GOT3 (cell line): ENCODE measurements at places on chromosomes 4 and X.

GRCh38 chr4:80831383-80832361, 198.8 kb upstream of the BMP3 start:
- no peak for DNase-seq

DNA sequence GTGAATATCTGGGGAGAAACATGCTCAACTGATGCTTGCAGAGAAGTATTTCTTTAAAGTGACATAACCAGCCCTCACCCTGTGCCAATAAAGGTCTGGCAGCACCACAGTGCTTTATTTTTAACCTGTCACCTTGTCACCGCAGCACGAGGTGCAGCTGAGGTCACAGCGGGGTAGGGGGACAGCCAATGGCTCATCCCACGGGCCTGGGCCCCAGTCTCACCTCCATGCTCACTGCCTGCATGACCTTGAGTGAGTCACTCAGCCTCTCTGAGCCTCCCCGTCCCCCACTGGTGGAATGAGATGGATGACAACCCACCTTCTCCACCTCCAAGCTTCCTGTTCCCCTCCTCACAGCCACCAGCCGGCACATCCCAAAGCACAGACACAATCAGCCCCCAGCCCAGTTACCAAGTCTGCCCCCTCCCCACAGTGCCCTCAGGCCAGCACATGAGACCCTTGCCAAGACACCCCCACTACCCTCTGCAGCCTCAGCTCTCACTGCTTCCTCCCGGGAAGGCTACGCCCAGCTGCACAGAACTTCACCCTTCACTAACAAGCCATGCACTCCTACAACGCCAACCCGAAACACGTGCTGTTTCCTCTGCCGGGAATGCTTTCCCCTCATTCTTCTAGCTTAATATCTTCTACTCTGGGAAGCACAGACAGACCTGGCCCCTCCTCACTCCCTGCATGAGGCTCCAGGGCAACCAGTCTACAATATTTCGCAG, 24.9 kb upstream of the MAN2B2 start:
- no peak for DNase-seq

- DNase-seq, result no peak
Measured at GRCh38 chr4:145195167-145195952, 15.0 kb upstream of the OTUD4 start.

DNA sequence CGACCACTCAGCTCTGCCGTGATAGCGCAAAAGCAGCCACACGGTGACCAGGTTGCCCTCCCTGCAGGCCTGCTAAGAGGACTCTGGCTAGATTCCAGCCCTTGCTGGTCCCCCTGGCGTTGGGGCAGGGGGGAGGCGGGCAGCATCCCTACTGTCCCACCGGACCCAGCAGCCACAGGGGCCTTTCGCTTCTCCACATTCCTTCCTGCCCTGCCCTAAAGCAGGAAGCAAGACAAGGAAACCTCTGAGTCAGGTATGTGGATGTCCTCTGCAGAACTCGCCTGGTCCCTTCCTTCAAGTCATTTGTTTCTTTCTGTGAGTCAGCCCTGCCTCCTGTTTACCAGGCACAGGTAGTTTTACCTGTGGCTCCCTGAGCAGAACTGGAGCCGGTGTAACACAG, 60.2 kb upstream of the CLDN34 start:
- DNase-seq, result no peak

DNA sequence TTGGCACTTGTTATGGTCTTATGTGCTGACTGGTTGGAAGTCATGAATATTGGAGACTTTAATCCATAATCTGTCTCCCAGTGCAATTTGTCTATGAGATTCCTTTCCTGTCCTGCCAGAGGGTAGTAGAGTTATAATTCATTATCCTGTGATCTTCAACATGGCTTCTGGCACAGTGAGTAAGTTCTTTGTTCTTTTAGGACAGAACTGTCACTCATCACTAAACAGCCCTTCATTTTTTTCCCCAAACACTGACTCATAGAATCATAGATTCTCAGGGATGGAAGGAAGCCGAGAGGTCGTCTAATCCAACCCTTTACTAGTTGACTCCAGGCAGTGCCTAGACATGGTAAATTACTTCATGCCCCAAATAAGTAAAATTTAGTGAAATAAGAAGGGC, 78.4 kb downstream of the LUZP4 start:
- DNase-seq, result no peak

- DNase-seq, result no peak
Measured at GRCh38 chrX:47420265-47420664, 49.9 kb downstream of the ZNF157 start.

GRCh38 chr4:107858158-107858742, 33.5 kb downstream of the SGMS2 start:
- no peak for DNase-seq

DNA sequence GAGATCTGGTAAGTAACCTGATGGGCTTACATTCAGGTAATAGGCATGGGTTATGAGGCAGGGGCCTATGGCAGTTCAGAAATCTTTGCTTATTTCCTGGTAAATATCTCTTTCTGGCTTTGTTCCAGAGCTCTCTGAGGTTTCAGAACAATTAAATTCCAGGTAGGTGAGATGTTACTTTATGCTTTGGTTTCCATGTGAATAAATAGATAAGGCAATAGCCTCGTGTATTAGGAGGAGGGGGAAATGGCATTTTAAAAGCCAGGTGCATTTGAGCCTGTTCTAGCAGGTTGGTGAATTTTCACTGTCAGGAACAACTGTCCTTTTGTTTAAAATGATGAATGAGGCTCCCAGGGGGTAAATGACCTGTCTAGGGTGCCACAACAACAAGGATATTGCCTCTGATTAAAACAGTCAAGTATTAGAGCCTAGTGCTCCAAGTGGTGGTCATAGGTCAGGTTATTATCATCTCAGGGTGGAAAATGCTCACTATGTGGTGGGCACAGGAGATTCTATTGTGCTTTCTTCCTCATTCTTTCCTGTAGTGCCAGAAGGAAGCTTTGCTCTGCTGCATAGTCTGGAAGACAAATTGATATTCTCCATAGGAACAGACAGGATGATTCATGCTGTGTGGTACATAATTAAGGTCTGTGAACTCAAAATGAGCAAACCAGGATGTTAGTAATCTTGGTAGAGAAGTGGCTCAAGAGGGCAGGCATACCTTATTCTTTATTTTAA, 296.2 kb downstream of the INPP4B start:
- DNase-seq, result no peak

- DNase-seq, result no peak
Measured at GRCh38 chrX:120286733-120287512, 24.3 kb downstream of the TMEM255A start.

DNA sequence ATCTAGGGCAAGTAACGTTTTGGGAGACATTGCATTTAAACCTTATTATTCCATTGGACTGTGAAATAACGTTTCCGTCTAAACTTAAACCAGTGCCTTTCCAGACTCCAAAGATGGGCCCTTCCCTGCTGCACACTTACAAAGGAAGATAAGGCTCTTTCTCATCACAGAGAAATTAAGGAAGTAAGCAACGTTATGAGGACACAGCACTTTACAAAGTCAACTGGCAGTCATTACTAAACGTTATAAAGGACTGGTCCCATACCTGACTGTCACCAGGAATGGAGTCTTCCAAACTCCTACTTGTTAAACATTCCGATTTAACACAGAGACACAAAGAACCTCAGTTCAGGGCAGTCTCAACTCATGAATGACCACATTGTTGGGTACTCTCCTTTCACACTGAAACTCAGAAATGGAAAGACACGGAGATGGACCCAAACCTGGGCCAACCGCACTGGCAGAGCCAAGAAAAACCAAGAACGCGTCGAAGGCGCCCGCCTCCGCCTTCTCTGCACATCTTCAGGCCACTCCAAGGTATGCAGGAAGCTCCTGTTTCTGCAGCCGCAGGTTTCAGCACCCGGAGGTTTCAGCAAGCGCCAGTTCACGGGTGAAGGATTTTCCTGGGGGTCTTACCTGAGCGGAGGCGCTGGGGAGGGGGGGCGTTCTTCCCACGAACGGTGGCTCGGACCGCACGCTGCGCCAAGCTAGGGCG, 670 bp downstream of the PAPSS1 start:
- no peak for DNase-seq

DNA sequence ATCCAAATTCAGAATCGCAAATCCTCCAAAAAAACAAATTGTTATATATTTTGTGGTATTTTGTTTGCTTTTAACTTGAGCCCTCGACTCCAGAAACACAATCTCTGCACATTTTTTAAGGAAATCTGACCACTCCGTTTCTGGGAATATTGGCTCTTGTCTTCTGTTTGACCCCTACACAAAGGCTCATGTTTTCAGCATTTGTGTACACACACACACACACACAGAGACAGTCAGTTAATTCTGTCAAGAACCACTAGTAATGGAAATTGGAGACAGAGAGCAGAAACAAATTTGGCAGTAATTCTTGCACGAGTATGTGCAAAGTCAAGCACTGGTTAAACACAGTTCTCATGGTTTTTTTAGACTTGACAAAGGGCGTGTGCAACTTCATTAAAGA, 115.4 kb downstream of the AFAP1 start:
- no peak for DNase-seq
